ENCODE measurements at places on chromosomes 12 and 14.

DNA sequence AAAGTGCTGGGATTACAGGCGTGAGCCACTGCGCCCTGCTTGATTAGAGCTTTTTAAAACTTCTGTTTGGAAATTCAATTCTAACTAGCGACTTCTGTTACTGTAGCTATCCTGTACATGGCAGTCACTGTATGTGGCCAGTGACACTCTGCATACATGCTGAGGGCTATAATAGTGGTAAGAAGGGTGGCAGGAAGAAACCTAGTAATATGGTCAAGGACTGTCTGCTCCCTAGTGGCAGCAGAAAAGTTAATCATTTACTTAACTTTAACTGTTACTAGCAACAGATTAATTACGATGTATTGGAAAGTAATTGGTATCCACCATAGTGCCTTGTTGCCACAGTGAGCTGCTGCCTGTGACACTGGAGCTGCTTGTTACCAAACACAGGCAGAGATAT lies 149.0 kb downstream of the KITLG start:
- DNase-seq: no peak

- no peak for DNase-seq
These were observed 700.0 kb downstream of the TMTC2 start for GRCh38 chr12:83386527-83387264.

DNA sequence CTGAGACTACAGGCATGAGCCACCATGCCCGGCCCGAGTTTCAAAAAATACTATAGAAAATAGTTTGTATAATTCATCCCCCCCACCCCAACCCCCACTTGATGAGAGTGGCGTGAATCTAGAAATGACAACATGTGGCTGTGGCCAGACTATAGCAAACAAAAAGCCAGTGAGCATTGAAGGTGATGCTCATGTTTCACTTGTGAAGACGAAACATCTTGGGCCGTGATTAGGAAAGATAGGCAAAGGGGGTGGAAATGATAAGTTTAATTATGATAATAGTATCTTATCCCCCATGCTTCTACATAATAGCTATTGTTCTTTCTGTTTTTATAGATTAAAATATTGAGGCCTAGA lies 8.5 kb downstream of the BORCS5 start:
- no peak for DNase-seq

- DNase-seq: peak; percentile 67
These were observed 143.6 kb downstream of the DUSP6 start for GRCh38 chr12:89208661-89209096.

DNA sequence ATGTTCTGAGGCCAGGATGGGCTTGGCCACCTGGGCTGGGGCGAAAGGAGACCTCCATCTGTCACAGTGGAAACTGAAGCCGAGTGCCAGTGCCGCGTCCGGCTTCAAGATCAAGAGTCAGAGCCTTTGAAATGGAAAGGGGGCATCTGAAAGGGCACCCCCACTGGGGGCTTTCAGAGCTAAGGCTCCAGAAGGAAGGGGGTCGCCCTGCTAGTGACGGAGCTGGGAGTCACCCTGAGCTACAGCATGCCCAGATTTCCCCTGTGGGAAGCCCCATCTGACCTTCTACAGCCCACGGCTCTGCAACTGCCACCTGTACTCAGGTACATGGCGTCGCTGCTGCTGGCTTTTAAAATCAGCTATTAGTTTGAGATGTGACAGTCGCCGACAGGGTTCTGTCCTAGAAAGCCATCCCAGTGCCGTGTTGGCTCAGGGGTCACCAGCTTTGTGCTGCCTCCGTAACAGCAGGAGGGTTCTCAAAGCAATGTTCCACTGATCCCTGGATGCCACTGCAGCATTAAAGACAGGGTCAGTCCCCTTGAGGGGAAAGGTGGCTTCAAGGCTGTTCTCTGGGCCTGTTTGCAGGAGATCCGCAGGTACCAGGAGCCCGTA lies 31.5 kb downstream of the CCNK start:
- no peak for DNase-seq

- no peak for DNase-seq
These were observed 309.2 kb downstream of the SLC16A7 start for GRCh38 chr12:59904874-59905521.

GRCh38 chr12:64039281-64039871 lies 182.7 kb downstream of the KICS2 start:
- DNase-seq: no peak

DNA sequence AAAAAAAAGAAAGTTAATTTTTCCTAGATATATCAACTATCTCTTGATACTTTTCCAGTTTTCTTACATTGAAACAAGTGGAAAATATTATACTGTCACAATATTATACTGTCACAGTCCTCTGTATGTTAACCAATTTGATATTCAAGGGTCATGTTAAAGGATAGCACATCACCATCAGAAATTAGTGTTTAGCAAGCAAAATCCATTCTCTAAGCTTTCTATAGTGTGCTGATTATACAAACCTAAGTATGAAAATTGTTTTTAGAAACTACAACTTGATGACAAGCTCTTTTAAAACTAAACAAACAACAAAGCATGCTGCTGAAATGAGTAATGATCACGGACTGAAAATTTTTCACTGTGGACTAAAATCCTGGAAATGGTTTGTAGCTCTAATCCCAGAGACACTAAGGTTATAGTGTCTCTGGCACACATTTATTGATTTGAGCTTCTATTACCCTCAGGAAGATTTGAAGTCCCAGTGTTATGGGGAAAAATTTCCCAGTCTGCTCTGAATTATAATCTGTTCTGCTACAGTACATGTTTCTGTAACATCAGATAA lies 9.7 kb downstream of the SPTSSA start:
- DNase-seq: no peak

- DNase-seq: no peak
These were observed 71.4 kb downstream of the GNS start for GRCh38 chr12:64687816-64688215.

DNA sequence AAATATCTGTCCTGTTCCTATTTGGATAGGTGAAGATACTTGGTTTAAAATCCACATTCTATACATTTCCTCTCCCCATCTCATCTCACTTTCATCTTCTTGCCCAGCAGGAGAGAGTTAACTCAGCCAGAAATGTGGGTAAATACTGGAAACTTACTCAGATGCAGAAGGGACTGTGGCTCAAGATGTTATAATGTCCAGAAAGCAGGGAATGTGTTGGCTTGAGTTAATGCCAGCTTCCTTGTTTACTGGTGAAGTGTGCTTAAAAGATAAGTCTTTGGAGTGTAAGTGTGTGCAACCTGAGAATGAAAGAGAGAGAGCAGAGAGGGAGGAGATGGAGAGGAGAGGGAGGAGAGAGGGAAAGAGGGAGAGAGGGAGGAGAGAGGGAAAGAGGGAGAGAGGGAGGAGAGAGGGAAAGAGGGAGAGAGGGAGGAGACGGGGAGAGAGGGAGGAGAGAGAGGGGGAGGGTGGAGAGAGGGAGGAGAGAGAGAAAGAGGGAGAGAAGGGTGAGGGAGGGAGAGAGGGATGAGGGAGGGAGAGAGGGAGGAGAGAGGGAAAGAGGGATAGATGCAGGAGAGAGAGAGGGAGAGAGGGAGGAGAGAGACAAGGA lies 22.0 kb upstream of the SNRPF start:
- no peak for DNase-seq

DNA sequence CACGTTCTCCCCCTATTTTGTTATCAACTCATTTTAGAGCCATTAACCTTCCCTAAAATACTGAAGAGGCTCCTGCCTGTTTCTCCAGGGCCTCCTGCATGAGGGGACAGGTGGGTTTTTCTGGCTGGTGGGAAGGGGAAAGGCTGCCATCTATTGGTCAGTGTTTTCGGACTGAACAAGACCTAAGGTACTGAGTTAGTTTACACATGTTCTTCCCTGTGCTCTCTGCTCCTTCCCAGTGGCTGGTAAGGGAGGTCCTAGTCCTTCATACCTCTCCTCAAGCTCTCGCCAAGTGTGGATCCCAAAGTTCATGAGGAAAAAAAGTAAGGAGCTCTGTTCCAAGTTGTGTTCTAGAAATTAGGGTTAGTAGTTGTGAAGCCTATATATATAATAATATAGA lies 357.5 kb downstream of the FSCB start:
- no peak for DNase-seq

GRCh38 chr12:4445156-4446101 lies at the start of gene FGF6:
TSS of gene FGF6 (minus strand) at chr12:4445815. CDS start at chr12:4445570, 245 bp downstream.
- DNase-seq: no peak

- DNase-seq: no peak
These were observed 128.0 kb downstream of the BCAT1 start for GRCh38 chr12:24820872-24821271.

DNA sequence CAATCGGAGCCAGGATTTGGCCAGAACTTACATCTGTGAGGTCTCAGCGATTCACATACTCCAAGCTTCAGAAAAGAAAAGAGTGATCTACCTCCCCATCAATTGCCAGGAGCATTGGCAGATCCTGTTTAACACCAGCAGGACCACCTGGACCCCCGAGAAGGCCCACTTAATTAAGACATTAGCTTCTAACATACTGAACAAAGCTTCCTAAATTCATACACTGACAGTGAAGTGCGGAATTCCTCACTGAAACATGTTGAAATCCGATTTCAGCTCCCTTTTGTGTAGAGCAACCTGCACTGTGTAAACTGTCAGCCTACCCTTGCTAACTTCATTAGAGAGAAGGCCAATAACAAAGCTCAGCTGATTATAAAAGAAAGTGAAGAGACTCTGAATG lies 274.0 kb downstream of the NOVA1 start:
- no peak for DNase-seq

- DNase-seq: peak; percentile 73
These were observed 123.3 kb downstream of the CEP83 start for GRCh38 chr12:94336211-94336925.

- no peak for DNase-seq
These were observed 274.3 kb upstream of the FAR2 start for GRCh38 chr12:28874758-28875157.

DNA sequence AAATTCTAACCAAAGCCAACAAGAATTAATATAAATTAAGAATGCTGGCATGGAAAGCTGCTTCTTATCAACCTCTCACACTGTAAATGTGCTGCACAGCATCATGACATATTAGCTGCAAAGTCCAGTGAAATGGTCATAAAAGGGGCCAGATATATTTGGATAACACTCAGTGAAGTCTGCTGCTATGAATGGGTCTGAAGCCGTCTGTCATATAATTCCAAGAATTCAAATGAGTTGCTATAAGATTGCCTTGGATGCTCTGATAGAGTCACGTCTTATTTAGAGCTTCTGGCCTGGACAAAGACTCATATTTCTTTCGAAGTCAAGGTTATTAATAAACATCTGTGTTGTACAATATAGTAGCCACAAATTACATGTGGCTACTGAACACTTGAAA lies 54.3 kb upstream of the OVCH1 start:
- no peak for DNase-seq

DNA sequence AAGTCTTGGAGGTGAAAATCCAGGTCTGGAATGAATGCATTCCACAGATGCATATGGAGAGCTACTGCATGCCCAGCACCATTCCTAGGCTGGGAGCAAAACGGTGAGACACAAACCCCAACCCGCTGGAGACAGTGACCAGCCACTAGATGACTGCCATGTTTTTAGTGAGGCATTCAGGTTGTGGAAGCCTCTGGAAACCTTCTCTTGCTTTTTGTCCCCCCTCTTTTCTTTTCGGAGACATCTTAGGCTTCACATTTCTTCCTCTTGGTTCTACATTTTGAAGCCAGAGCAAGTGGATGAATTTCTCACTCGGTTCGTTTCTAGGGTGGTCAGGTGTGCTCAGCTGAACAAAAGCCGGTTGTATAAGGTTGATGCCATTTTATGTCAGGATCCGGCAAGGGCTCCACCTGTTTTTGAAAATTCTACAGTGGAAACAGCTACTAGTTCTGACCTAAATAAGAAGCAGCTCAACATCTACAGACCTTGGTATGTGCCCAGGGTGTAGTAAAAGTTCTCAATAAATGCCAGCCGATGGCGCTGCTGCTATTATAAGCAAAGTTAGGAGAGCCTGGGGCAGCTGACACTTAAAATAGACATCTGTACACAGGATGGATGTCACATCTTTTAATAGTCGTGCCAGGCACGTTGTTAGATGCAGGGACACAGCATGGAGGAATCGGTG lies 1.8 kb upstream of the ZNF839 start:
- DNase-seq: peak; percentile 26

DNA sequence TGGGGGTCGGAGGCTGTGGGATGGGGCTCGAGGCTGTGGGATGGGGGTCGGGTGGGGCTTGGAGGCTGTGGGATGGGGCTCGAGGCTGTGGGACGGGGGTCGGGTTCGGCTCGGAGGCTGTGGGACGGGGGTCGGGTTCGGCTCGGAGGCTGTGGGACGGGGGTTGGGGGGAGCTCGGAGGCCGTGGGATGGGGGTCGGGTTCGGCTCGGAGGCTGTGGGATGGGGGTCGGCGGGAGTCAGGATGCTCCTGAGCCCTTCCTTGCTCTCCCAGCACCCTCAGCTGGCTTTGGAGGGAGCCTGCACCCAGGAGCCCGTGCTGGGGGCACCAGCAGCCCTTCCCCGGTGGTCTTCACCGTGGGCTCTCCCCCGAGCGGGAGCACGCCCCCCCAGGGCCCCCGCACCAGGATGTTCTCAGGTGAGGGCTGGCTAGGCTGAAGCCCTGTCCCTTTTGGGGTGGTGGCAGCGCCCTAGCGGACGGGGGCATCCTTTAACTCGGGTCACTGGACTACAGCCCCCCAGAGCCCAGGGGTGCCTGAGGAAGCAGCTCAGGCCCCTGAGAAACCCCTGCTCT lies 11.9 kb upstream of the PUS1 start:
- no peak for DNase-seq

- DNase-seq: no peak
These were observed 36.1 kb downstream of the DHX37 start for GRCh38 chr12:124952801-124953200.

DNA sequence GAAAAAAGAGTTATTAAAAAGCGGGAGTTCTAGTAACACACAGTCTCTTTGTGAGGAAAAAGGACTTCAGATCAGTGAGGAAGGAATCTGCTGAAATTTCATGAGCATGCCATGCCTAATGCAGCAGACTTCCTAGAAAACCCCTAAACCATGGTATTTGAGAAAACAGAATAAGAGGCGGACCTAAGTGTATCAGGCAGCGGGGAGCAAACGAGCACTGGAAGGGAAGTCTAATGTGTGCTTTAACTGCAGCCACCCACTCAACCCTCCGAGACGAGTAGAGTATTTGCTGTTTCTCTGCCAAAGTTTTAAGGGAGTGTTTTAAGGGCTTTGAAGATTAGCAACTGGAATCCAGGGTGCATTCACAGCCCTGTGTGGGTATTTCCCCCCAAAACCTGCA lies 36.5 kb downstream of the ACADS start:
- DNase-seq: no peak

DNA sequence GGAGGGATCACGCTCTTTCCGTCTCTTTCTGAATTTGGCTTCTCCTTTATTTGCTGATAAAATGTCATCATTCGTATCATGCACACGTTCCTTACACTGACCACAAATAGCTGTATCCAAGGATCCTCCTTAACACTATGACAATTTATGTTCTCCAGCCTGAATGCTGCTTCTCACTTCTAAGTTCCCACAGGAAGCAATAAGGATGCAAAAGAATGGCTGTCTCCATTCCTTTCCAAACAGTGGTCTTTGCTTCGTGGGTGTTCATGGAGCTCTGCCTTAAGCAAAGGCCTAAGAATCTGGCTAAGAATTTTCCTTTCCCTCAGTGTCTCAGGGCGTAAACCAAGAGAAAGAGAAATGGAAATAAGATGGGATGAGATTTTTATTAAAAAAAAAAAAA lies 200.2 kb downstream of the ITPR2 start:
- DNase-seq: no peak

Measured in inflammatory macrophage treated with lipopolysaccharide for 4 hours (primary cell).